ENCODE measurements at places on chromosomes 5 and 9. TPM values are rescaled to one million over a fixed set of nuclear protein-coding genes. Genes with fewer than 3 reads are reported as not detected.

Gene FAM153A
- not detected for total RNA-seq

- no peak for DNase-seq
Measured at GRCh38 chr5:2663489-2663888, 88.0 kb downstream of the IRX2 start.

- DNase-seq: no peak
Measured at GRCh38 chr9:122382901-122383850, 12.4 kb downstream of the PTGS1 start.

DNA sequence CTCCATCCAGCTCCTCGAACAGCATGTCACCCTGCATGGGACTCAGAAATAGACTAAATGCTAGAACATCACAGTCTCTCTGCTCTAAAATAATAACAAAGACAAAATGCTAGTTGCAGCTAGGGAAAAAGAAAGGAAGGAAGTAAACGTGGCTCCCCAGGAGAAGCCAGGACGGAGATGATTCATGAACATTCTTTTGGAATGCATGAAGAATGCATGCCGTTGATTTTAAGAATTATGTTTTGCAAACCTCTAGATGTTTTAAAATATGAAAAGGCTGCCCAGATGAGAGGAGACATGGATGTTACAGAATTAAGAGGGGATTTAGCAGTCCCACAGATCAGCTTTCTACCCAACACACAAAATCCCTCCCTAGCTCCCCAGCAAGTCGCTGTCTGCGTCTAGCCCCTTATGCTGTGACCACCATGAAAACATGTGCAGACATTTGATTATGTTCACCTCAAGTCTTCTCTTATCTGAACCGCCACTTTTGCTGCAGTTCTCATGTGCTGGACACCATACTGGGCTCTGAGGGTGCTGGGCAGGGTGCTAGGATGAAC, 139.4 kb upstream of the LMX1B start:
- no peak for DNase-seq

- no peak for DNase-seq
Measured at GRCh38 chr5:37198842-37199241, 50.3 kb downstream of the CPLANE1 start.

- no peak for DNase-seq
Measured at GRCh38 chr5:30108051-30108450, 1085.4 kb upstream of the CDH6 start.

- DNase-seq: peak; percentile 30
Measured at GRCh38 chr5:14928661-14929060, 57.1 kb upstream of the ANKH start.

GRCh38 chr9:129245276-129245675, 67.2 kb upstream of the IER5L start:
- peak; percentile 64 for DNase-seq

Gene MEF2C
- 9.5 TPM for total RNA-seq

- DNase-seq: no peak
Measured at GRCh38 chr5:36496471-36496870, 109.9 kb upstream of the SLC1A3 start.

Gene ADAMTS13
- 1.1 TPM for total RNA-seq

DNA sequence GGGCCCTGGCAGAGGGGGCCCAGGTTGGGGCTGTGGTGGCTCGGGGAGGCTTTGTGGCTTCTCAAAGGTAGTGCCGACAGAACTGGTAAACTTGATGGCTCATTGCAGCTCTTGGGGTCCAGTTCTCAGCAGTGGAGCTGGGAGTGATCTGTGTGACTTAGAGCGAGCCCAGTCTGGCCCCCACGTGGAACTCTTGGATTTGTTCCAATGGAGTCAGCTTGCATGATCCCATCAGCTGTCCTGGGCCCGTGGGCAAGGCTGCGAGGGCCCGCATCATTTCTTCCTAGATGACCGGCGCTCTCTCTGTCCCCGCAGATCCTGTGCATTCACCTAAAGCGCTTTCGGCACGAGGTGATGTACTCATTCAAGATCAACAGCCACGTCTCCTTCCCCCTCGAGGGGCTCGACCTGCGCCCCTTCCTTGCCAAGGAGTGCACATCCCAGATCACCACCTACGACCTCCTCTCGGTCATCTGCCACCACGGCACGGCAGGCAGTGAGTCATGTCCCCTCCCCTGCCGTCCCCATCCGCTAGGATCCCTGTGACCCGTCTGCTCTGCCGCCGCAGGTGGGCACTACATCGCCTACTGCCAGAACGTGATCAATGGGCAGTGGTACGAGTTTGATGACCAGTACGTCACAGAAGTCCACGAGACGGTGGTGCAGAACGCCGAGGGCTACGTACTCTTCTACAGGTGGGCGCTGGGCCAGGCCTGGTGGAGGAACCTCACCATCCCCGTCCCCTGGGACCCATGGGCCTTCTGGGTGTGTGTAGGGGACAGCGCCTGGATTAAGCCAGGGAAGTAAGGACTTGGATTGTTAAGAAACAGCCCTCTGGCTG, 39.2 kb downstream of the USP20 start:
- no peak for DNase-seq

DNA sequence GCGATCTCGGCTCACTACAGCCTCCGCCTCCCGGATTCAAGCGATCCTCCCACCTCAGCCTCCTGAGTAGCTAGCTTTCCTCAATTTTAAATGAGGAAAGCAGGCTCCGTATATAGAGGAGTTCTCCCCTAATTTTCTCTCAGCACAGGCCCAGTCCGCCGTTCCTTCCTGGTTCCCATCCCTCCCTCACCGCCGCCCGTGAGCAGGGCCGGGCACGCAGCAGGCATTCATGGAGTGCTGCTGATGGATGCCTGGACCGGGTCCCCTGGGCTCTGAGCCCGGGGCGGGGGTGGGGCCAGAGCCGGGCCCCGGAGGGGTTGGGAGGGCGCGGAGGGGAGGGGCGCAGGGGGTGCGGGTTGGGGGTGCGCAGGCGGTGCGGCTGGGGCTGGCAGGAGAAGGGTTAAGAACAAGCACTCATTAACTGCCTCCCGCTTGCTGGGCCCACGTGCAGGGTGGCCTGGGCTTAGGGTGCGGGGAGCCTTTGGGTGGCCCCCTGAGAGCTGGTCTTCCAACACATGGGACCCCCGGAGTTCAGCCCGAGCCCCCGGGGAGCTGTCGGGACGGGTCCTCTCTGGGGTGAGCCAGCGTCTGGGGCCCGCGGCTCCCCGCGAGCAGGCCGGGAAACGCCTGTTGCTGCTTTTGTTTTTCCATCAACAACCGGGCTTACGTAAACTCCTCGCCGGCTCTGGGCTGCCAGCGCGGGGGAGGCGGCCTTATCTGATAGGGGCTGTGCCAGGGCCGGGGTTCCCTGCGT, 33.7 kb downstream of the LHX2 start:
- DNase-seq: no peak

GRCh38 chr9:132849185-132849706, 28.8 kb downstream of the AK8 start:
- DNase-seq: no peak

GRCh38 chr5:97888439-97888838, 705.4 kb upstream of the RIOK2 start:
- no peak for DNase-seq

GRCh38 chr5:84693256-84693655, 308.6 kb upstream of the EDIL3 start:
- no peak for DNase-seq

GRCh38 chr5:80763873-80764647, 109.3 kb upstream of the DHFR start:
- no peak for DNase-seq

DNA sequence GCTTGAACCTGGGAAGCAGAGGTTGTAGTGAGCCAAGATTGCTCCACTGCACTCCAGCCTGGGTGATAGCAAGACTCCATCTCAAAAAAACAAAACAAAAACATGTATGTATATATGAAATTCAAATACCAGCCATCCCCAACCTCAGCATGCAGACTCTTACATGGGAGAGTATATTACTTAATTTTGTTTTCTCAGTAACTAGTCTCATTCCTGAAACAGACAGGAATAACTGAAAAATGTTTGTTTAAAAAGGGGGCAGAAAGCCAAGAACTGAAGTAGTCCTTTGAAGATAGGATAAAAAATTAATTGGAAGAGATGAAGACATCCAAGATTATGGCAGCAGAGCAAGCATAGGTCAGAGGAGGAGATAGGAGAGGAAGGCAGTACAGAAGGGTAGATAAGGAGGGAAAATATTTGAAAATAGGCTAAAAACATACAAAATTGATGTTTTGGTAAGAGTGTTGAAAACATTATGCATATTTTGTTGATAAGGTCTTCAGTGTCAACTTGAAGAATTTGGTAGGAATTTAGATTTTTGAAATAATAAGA, 309.9 kb downstream of the MAT2B start:
- DNase-seq: no peak

GRCh38 chr9:22211588-22212360, 202.7 kb upstream of the CDKN2B start:
- no peak for DNase-seq

- no peak for DNase-seq
Measured at GRCh38 chr9:93111371-93112115, 15.5 kb downstream of the CARD19 start.

Gene SPINK4
- total RNA-seq: not detected

DNA sequence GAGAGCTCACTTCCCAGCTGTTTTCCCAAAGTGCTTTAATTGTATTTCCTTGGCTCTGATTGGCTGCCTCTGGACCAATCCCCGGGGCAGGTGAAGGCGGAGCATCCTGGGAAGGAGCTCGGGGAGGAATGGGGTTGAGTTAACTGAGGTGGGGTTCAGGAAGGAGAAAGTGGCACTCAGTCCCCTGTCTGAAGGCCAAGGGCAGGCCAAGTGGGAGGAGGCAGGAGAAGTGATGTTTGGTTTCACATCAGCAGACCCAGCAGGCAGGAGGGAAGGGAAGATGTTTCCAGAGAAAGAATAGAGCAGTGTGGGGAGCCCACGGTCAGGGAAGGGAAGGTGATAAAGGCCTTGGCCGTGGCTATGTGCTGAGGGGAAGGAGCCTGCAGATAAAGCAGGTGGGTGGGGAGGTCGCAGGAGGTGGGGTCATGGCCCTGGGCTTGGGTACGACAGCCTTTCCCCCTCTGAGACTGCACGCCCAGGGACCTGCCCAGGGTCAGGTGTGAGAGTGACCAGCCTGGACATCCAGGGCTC, 3.1 kb downstream of the TSPAN17 start:
- DNase-seq: no peak

GRCh38 chr5:38119836-38120235, 138.5 kb upstream of the EGFLAM start:
- DNase-seq: no peak

Gene OR2V1
- total RNA-seq: not detected

Gene ITK
- total RNA-seq: not detected

- no peak for DNase-seq
Measured at GRCh38 chr9:71630377-71630995, 137.8 kb downstream of the CEMIP2 start.

Gene CMBL
- total RNA-seq: 23.3 TPM

DNA sequence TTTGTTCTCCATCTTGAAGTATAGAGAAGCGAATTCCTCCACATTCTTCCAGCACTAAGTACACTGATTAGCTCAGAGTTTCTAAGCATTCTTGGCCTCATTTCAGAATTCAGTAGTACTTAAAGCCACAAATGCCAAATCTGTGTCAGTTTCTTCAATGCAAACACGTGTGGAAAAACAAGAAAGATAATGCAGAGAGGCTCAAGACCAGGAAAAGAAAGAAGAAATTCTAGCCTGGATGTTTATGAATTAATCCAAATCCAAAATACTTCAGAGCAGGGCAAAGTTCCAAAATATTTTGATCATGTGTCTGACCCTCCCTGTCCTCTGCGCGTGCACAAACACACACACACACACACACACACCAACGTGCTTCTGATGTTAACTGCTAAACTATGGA, 457.6 kb downstream of the SLCO4C1 start:
- DNase-seq: no peak

DNA sequence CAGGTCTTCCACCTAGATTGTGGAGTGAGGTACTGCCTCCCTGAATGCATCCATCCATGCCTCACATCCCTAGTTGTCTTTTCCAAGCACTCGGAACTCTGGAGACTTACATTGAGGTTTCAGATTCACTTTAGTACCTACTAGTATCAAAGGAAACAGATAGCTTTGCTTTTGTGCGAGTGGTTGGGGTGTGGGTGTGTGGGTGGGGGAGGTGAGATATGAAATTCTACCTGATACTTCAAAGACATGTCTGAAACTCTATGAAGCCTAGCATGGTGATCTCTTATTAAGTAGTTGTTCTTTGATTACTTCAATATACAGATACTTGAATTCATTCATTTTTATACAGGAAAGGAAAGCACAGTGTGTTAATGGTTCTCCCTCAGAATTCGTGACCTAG, 64.4 kb downstream of the MCCC2 start:
- DNase-seq: no peak

- peak; percentile 38 for DNase-seq
Measured at GRCh38 chr5:176466245-176466871, 18.2 kb downstream of the FAF2 start.

GRCh38 chr5:54610197-54610944, 92.8 kb downstream of the SNX18 start:
- DNase-seq: no peak

Gene HAPLN1
- not detected for total RNA-seq

DNA sequence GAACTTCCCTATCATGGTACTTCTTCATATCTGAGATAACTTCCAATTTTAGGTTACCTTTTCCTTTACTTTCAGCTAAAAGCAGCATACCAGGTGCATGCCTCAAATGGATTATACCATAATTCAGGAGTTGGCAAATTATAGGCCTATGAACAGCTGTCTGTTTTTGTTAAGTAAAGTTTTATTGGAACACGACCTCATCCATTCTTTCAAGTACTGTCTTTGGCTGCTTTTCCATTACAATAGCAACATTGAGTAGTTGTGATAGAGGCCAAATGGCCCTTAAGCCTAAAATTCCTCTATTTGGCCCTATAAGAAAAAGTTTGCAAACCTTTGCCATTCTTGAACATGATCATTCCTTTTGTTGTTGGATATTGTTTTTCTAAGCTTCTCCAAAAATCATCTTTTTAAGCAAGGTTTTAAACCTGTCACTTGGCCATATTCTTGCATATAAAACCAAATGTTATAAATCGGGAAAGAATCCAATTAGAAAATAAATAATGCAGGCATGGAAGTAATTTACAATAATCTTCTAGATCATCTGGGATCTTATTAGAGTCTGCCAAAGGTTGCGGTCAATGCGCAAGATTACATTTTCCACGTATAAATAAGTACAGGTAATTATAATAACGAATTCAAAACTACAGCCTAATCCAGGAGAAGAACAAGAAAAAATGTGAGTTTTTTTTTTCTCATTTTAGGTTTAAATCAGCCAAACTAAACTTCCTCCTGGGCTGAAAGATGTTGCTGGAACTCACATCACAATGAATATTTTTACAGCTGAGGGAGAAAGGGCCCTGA, 226.5 kb upstream of the ANKRD55 start:
- no peak for DNase-seq

GRCh38 chr9:126146254-126147145, 180.1 kb upstream of the MVB12B start:
- DNase-seq: no peak

Data from MG63 (cell line).